Ovary (tissue), 10 donors: ENCODE measurements at places on chromosomes 7 and 10.

DNA sequence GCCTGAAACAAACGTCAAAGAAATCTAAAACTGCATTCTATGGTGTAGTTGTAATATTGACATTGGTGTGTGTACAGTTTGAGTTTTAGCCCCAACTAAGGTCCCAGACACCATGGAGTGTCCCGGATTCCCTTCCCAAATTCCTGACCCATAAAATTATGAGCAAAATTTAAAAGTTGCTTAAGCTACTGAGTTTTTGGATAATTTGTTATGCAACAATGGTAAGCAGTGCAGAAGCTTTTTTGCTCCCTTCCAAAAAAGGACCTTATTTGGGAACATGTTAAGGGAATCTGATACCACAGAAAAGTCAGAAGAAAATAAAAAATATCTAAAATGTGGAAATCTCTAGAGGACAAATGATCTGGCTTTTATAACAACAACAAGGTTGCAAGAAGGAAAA lies 63.3 kb upstream of the KMT2E start:
- DNase-seq, result no peak

- no peak for DNase-seq
These were observed 14.3 kb downstream of the TES start for GRCh38 chr7:116224492-116225098.

DNA sequence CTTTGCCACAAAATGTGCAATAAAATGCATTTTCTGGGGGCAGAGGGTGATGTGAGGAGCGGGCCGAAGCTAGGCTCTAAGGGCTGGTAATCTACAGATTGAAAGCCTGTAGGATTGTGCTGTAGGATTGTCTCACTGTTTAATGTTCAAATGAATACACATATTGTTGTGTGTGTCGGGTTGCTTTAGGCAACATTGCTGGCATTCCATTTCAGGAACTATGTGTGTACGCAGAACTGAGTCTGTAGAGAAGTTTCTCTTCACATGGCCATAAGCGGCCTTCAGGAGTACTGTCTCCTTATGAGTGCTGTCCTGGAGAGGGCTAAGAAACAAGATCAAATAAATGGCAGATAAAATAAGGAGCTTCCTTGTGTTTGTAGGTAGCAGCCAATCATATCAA lies 540.2 kb downstream of the GATA3 start:
- no peak for DNase-seq

GRCh38 chr7:122736183-122736582 lies 33.5 kb upstream of the RNF148 start:
- DNase-seq, result no peak

DNA sequence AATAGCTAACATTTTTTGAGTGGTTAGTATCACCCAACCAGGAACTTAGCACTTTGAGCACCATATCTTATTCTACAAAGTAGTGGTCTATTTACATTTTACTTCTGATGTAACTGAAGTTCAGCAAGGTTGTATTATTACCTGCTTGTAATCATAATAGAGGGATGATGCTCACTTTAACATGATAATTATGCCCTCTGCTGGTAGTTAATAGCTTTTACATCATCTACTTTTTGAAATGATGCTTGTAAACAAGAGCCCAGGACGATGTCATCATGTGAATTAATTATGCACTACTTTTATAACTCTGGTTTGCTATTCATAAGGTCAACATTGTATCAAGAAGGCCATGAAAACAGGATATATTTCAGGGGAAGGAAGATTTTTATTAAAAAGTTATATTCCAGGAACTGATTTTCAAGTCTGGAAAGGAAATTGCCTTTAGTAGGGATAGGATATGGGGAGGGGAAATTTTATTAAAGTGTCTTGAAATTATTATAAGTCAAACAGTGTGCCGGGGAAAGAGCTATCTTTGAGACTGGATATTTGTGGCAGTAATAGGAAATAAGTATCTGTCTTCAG lies 80.3 kb upstream of the SCIN start:
- no peak for DNase-seq

DNA sequence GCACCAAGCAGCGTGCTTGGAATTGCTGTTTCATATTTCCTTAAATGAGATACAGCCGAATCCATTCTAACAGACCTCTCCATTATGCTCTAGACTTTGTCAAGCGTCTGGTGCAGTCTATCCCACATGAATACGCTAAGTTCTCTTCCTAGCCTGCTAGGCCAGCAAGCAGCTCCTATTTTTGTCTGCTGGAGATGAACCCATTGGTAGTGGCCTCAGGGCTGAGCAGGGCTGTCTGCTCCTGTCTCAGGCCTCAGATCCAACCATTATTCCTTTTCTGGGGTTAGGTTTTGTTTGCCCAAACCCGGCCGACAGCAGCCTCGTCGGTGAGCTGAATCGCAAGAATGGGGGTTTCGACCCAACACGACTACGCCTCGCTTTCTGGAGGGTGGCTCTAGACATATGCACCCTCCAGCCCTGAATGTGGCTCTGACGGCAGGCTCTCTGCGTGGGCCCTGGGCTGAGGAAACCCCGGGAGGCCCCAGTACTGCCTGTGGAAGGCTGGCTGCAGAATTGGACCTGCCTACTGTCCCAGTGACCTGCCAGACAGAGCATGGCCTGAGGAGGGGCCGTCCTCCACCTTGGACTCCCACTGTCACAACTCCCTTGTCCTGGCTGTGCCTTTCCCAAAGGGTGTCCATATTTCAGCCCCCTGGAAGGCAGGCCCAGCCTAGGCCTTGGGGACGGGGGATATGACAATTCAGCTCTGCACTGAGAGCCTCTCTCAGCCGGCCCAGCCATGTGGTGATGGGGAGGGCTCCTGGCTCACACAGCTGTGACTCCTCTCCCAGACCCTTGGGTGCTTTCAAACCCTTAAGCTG lies 267.9 kb upstream of the TCERG1L start:
- DNase-seq, result no peak

DNA sequence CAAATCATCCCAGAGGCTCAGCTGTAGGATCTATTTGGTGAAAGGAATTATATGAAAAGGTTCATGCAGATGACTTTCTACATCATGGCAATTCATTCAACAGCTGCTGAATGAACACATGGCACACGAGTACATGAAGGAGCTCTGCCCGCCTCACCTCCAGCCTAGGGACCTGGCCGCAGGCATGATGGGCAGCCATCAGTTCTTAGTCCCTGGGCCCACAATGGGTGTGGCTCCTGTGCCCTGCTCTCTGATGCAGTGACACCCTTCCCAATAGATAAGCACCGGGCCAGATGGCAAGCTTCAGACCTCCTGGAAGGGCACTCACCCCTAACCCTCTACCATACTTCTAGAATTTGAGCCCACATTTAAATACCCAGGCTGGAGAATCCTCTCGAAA lies 3.5 kb downstream of the CHST15 start:
- peak; percentile 25 for DNase-seq

DNA sequence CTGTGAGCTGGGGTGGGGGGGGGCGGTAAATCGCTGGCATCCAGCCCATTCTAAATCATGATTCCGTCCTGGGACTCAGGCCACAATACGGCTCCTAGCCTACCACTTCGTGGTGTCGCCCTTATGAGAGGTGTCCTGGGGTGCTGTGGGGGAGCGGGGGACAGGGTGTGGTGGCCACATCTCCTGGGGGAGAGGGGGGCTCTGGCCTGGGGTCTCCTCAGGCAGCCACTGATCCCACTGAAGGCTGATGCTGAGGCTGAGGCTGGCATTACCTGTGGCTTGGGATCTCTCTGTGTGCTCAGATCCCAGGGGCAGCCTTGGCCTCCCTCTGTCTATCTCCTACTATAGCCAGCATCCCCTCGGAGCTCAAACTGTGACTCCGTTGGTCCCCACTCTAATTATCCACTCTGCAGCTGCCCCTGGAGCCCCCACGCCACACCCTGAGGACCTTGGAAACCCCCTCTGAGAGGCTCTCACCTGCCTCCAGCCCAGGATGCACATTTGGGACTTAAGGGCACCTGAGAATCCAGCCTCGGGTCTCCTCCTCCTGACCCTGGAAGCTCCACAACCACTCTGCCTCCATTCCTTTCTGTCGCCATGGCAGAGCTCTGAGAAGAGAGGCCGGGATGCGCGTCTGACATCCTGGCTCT lies 249.3 kb upstream of the TCERG1L start:
- no peak for DNase-seq

DNA sequence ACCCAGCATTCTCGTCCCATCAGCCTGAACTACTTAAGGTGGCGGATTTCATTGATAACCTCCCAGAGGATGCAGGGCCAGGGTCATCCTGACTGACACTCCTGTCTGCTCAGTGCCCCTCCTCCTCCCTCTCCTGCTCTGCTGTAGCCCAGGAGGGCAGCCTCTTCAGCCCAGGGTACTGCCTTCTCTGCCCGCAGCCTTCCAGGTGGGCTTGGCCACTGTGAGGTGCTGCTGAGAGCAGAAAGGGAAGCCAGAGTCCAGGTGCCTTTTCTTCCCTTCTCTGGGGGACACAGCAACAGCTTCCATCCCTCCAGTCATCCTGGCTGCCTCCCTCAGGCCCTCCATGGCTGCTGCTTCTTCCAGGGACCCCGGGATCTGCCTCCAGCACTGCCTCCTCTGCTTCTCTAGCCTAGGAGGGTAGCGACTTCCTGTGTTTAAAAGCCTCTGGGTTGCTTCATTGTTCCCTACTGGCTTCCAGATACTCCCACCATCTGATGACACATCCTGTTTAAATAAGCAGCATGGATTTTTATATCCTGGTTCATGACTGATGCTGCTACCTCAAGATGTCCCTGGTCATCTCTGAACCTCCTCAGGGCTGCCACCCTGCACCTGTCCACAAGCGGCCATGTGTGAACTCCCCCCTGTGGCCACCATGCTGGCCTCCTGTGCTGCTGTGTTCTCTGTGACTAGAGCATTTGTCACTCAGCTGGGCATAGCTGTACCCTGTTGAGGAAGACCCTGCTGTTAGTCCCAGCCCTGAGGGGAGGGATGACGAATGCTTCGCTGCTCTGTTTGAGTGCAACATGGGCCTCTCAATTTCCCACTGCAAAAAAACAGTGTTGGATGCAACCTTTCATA lies 55.8 kb downstream of the AKR1C4 start:
- DNase-seq, result no peak

DNA sequence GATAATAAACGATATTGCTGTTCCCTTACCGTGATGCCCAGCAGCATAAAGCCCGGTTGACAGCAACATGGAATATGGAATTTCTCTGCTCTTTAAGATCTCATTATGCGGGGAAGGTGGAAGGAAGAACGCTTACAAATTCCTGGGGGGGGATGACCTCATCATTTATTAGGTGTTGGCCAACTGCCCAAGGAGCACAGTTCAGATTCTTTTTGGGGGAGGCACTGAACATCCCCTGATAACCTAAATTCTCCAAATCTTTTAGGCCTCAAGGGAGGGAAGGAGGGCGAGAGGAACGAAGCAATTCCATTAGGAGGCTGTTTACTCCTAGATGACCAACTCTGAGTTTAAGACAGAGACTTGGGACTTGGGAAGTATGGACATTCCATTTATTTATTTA lies 5.2 kb upstream of the COL26A1 start:
- no peak for DNase-seq

- no peak for DNase-seq
These were observed 14.1 kb downstream of the MAP3K8 start for GRCh38 chr10:30448092-30448491.

GRCh38 chr10:75294518-75294865 lies 58.7 kb upstream of the COMTD1 start:
- DNase-seq, result peak; percentile 66

GRCh38 chr10:114956466-114956865 lies 18.5 kb downstream of the TRUB1 start:
- DNase-seq, result no peak

DNA sequence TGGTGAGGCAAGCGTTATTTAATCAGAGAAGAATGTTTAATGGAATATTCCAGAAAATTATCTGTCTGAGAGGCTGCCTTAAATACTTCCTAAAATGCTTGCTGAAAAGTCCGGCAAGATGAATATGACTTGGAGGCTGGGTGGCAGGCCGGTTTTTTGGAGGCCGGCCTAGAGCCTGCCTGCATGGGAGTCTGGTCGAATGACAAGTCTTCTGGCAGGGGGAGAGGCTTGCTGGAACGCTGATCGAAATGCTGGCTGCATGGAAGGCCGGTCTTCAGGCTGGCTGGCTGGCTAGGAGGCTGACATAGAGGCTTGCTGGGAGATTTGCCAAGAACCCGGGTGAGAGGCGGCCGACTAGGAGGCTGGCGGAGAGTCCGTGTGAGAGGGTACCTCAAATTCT lies 135.7 kb downstream of the OR13A1 start:
- DNase-seq, result no peak

GRCh38 chr10:12444981-12445700 lies 95.8 kb downstream of the CAMK1D start:
- DNase-seq, result no peak

- peak; percentile 31 for DNase-seq
These were observed 2.3 kb downstream of the ACHE start for GRCh38 chr7:100893318-100893895.

- DNase-seq, result peak; percentile 22
These were observed 48.3 kb downstream of the ZNF783 start for GRCh38 chr7:149310113-149310836.

DNA sequence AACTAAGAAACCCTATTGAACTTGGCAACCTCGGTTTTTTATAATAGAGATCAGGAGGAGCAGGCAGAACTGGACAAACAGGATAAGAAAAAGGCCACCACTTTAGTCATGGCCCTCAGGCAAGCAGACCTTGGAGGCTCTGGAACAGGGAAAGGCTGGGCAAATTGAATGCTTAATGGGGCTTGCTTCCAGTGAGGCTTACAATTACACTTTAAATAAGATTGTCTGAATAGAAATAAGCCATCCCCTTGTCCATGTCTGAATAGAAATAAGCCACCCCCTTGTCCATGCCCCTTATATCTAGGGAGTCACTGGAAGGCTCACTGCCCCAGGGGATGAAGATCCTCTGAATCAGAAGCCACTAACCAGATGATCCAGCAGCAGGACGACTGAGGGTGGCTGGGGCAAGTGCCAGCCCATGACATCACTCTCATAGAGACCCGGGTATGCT lies 40.6 kb downstream of the AKR1B15 start:
- no peak for DNase-seq

DNA sequence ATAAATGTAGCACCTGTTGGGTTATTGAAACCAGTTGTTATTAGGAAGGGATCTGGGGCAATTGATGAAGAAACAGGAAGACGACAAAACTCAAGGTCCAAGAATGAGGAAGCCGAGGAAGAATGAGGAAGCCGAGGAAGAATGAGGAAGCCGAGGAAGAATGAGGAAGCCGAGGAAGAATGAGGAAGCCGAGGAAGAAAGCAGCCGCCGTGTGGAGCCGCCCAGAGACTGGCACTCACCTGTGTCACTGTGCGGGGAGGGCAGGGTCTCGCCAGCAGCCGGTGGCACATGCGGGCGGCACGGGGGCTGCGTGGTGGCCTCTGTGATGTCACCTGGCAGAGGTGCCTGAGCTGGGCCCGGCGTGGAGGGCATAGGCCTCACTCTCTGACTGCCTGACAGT lies 71.1 kb upstream of the CFAP46 start:
- no peak for DNase-seq

- no peak for DNase-seq
These were observed 13.9 kb downstream of the CREB3L2 start for GRCh38 chr7:137987968-137988367.

DNA sequence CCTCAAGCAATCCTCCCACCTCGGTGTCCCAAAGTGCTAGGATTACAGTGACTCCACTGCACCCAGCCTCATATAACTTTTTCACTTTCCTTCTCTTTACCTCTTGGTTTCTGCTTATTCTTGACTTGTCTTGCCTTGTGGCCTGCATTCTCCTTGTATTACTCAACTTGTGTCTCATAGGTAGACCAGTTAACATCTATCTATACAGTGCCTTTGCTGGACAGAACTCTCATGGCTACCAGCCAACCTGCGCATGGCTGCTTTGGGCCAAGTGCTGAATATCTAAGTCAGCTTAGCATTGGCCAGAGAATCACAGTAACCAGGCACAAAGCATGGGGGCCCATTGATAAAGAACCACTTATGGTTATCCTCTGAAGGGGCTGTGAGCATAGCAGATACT lies 42.6 kb upstream of the ZNRF2 start:
- DNase-seq, result no peak

GRCh38 chr10:116088985-116089384 lies 184.0 kb downstream of the GFRA1 start:
- no peak for DNase-seq
